ENCODE measurements at places on chromosomes 7 and 10.

- no peak for DNase-seq
These were observed 70.8 kb upstream of the PARD3 start for GRCh38 chr10:34885898-34886297.

GRCh38 chr7:30984359-30985107, 20.8 kb downstream of the GHRHR start:
- no peak for DNase-seq

GRCh38 chr10:11002485-11002884, 15.2 kb upstream of the CELF2 start:
- DNase-seq: no peak

DNA sequence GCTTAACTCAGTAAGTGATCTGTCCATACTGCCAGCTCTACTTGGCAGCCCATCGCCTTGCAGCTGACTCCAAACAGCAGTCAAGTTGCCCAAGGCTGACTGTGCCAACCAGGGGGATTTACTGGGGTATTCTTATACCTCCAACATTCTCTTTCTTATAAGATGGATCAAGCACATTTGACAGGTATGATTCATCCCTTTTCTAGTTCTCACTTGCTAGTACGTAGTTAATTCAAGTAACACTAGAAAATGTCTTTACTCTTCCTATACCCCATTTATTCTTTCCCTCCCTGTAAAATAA, 77.0 kb downstream of the SLC25A13 start:
- DNase-seq: no peak

- DNase-seq: no peak
These were observed 593 bp upstream of the ADRA2A start for GRCh38 chr10:111076191-111076681.

DNA sequence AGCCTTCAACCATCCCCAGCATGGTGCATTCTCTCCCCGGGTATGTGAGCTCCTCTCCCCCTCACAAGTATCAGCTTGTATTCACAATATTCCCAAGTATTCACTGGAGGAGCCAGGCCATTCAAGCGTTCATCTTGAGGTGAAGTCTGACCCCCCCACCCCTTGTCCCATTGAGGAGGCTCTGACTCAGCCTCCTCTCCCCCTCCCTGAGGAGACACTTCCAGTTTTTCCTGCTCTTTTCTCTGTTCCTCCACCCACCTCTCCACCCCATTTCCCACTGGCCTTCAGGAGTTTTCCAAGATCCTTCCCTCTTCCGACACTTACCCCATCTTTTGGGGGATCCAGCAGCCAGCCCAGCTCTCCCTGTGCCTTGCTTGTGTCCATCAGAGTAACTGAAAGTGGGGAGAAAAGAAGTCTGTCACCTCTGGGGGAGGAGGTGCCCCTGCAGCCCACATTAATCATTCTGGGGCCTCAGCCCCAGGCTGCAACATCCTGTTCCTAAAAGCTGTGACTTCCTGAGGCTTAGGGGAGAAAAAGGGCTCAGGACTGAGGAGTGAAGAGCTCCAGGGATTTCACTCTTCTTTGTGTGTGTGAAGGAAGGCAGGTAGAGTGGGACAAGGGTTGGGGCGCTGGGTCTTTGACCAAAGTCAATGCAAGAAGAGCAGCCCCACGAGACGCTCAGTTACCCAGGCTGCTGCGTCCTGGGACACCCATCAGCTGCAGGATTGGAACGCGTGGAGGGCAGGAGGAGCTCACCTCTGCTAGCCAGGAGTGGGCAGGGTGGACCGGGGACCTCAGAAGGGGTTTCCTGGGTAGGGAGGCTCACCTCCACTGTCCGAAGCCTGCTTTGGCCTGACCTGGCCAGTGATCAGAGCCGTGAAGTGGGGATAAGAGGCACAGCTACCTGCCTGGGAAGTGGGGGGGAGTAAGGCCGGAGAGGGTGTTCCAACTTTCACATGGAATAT, 1.1 kb downstream of the EPHA1 start:
- no peak for DNase-seq

GRCh38 chr10:129786216-129786615, 177.9 kb downstream of the EBF3 start:
- DNase-seq: no peak

DNA sequence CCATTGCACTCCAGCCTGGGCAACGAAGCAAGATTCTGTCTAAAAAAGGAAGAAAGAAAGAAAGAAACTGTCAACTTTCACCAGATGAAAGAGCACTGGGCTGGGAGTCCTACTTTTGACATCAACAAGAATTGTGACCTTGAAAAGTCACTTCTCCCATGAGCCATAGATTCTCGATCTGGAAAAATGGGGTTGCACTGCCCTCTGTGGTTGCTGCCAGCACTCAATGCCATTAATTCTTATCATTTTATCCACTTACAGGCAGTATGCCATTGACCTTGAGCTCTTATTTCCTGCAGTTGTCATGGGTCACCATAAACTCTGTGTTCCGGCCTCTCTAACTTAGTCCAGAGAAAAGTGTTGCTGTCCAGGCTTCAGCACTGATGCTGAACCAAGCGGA, 137.2 kb downstream of the NOC3L start:
- DNase-seq: no peak

DNA sequence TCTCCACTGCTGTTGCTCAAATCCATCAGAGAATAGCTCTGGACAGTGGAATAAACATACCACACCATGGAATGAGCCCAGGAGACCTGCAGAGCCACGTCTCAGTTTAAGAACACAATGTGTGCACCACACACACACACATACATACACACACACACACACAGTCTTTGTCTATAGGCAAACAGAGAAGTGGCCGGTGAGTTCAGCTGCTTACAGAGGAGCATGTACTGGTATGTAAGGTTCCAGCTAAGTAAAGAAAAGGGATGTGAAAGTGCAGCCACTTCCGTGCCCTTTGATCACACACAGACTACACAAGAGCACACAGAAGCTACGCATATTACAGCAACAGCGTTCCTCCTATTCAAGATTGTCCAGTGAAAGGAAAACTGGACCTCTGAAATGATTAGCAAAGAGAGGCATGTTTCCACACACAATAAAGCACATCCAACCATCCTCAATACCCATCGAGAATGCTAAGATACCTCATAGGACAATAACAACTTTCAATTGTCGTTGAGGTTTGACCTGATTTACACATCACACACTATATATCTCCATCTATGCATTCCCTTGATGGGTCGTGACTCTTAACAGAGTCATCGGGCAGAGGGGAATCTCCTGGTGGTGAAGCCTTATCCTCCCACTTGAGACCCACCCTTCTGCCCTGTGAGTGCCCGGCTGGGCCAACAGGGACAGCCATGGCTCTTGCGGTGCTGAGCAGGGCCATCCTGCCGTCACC, 23.6 kb downstream of the SLC35B4 start:
- no peak for DNase-seq

DNA sequence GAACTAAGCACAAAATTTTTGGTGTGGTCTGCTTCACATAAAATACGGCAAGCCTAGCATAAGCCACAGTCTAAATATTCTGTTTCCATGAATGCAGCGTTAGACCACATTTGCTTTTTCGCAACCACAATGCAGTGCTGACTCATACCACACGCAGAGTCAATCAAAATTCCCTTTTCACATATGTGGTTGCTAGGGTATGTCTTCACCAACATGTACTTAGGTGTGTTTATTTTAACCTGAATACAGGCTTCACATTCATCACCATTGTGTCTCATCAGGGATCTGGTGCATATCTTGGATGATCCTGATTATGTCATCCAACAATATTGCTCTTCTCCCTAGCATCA, 90.8 kb downstream of the CHN2 start:
- DNase-seq: no peak

GRCh38 chr10:96271016-96271815, at the start of gene BLNK:
Gene BLNK (minus strand): TSS chr10:96271569. CDS start chr10:96271398, 171 bp downstream.
- no peak for DNase-seq

GRCh38 chr7:1643270-1644092, 26.6 kb upstream of the ELFN1 start:
- DNase-seq: no peak

- DNase-seq: no peak
These were observed 122.0 kb downstream of the ARL4A start for GRCh38 chr7:12809476-12809875.

DNA sequence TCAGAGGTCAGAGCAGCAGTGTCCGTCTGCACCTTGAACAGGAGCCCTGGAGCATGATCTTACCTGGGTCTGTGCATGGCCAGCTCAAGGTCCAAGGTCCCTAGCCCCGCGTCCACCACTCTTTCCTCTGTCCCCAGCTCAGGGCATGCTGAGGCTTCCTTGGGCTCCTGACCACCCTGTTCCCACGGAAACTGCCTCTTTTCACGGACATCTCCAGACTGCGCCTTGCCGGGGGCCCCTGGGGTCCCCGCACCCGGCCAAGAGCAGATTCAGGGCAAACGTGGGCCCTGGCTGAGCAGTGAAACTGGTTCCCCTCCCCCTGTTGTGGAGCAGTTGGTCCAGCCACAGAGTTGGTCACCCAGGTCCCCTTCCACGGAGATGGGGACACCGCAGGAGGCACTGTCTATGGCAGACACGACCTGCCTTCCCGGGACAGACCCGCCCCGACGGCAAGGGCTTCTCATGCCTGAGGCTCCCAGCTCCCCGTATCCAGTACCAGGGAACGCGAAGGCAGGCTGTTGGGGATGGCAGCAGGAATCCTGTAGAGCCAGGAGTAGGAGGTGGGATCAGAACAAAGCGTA, 217.4 kb upstream of the PPP2R2D start:
- DNase-seq: no peak

GRCh38 chr10:22693371-22693784, 21.0 kb downstream of the PIP4K2A start:
- DNase-seq: no peak

GRCh38 chr7:129841465-129841864, 111.3 kb downstream of the UBE2H start:
- DNase-seq: no peak

DNA sequence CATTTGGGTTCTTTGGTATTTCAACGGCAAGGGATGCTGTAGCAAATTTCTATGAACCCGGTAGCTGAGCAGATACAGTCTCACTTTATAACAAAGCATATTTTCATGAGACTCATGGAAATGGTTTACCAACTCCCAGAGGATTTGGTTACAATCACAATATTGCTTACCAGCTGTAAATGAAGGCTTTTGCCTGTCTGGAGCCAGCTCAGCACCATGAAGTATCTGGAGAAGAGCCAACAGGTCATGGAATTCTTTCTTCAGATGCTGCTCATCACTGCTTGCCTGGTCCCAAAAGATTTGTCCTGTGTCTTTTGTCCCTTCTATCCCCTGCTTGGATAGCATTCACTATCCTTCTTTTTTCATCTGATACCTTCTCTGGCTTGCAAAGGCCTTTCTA, 316.9 kb upstream of the PHYHIPL start:
- DNase-seq: no peak

DNA sequence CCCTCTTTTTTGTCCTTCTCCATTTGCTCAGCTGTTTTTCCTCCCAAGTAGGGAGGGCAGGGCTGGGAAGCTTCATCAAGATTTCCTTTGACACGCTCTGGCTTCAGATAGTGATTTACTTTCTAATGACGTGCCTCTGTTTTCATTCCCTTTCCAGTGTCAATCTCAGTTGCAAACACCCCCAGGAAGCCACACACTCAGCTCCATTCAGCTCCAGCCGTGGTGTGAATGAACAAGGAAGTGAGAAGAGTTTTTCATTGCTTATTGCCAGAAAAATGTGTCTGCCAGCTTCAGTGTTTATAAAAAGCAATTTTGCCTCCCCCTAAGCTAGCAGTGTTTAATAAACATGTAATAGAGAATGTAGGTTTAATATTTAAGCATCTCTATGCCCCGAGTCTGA, 108.7 kb upstream of the DPP6 start:
- DNase-seq: no peak

GRCh38 chr7:28418966-28419365, 6.6 kb downstream of the CREB5 start:
- no peak for DNase-seq

DNA sequence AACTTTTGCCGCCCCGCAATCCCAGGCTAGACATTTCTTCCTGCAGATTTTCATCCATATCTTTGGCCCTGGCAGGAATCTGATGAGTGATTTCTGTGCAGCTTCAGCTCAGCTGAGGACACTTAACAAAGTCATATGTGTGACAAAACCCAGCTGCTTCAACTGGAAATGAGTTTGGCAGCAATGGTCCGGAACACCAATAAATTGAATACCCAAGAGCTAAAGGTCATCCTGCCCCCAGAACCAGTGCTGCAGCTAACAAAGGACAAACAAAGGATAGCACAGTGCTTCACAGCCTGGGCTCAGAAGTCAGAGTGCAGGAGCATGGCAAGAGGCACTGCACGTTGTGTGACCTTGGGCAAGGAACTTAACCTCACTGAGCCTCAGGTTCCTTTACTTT, 40.0 kb upstream of the TRIL start:
- no peak for DNase-seq

DNA sequence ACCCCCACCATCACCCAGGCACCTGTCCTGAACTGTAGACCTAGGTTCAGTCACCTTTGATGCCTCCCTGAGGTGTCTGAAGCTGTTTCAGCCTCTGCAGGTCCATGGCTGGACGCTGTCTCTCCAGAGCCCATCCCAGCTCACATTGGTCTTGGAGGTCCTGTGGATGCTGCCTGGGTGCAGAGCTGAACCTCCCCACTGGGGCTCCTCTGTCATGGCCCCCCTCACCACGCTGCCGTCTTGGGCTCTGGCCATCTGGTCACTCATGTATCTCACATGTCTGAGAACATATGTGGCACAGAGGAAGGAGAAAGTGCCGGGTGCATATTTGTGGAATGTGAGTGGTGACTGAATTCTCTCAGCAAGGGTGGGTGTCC, 108.9 kb downstream of the NKX6-2 start:
- DNase-seq: no peak

GRCh38 chr10:28459453-28460144, 73.3 kb upstream of the WAC start:
- DNase-seq: no peak

DNA sequence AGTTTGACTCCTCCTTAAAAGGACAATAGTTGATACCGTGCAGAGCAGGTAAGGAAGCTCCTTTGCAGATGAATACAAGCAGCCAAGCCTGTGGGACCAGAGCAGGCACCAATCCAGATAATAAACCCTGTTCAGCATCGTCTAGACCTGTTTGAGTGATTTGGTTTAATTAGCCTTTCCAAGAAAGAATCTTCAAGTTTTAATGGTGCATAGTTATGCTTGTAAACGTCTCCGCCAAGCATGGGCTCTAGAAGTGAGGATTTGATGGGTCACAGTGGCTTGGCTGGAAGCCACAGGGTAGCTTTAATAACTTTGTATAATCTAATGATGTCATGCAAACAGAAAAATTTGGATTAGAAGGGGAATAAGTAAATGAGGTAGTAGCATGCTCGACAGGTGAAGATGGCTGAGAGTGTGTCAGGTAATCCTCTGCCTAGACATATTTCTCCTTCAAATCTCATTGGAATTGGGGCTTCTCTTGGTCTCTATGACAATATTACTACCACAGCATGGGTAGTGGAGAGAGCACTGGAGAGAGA, 188.4 kb downstream of the DYNC1I1 start:
- DNase-seq: no peak

GRCh38 chr10:90920986-90921666, at the start of gene ANKRD1:
Gene ANKRD1 (minus strand): TSS chr10:90921087. CDS start chr10:90921027, 60 bp downstream.
- no peak for DNase-seq

- DNase-seq: no peak
These were observed 544.1 kb downstream of the SORCS3 start for GRCh38 chr10:105185161-105185560.

DNA sequence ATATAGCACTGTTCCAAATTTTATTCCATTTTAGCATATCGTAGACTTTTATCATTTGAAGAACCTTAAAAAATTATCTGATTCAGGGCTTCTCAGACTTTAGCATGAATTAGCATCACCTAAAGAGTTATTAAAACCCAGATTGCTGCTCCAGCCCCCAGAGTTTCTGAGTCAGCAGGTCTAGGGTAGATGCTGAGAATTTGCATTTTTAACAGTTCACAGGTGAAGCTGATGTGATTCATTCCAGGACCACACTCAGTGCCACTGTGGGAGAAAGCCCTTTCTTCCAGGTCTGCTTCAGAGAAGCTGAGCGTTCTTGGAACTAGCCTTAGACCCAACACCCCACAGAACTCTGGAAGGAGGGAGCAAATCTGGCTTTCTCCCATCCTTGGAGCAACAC, 174.1 kb upstream of the YAE1 start:
- DNase-seq: no peak
